ENCODE measurements at places on chromosomes 7 and 10. TPM values are rescaled to one million over a fixed set of nuclear protein-coding genes. Genes with fewer than 3 reads are reported as not detected.
A peak's percentile ranks its signal among the peaks of the same experiment; 100 is the strongest.

The CCDC172 gene
- total RNA-seq: not detected

The ZP3 gene
- total RNA-seq: 5.0 TPM

The ZNF398 gene
- 10.5 TPM for total RNA-seq

The GRM3 gene
- not detected for total RNA-seq

The SDK1 gene
- 0.08 TPM for total RNA-seq

The ABCA13 gene
- total RNA-seq: 4.1 TPM

The IDI2 gene
- 0.08 TPM for total RNA-seq

The SLC26A5 gene
- not detected for total RNA-seq

The JCAD gene
- total RNA-seq: 0.53 TPM

The UBE2D4 gene
- total RNA-seq: 25.7 TPM

The CACNB2 gene
- total RNA-seq: not detected

The SCIN gene
- total RNA-seq: 0.59 TPM

The GDF2 gene
- not detected for total RNA-seq

The CALML5 gene
- not detected for total RNA-seq

The SKIDA1 gene
- 0.32 TPM for total RNA-seq

- no peak for DNase-seq
These were observed 66.8 kb upstream of the EXOC4 start for GRCh38 chr7:133186060-133186459.

GRCh38 chr7:16130111-16131110 lies 290.9 kb downstream of the CRPPA start:
- no peak for DNase-seq

GRCh38 chr10:71475243-71475871 lies 78.6 kb downstream of the CDH23 start:
- DNase-seq: no peak

GRCh38 chr10:119296703-119297102 lies 89.3 kb downstream of the GRK5 start:
- DNase-seq: no peak

DNA sequence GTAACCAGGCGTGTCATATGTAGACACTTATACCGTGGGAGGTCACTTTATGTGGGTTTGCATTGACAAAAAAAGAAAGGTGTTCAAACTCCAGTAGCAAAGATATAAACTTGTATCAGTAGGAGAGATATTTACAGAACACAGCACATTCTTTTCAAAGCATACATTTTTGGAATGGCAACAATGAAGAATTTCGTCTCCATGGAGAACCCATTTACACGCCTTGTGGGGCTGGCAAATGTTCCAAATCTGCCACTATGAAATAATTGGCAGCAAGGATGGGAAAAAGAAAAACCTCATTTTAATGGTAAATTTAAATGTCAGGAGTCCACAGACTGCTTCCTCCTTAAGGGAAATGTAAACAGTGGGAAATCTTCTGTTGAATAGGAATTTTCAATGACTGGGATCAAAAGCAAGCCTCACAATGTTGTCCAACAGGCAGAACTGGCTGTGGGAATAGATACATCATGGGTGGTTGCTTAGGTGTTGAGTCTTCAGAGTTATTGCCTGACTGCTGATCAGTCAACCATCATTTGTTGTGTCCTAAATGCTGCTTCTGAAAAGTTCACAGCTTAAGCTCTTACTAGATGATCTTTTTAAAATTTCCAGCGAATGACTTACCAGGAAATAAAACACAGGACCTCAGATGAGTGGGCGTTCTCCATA lies 256.6 kb upstream of the SEMA3C start:
- no peak for DNase-seq

DNA sequence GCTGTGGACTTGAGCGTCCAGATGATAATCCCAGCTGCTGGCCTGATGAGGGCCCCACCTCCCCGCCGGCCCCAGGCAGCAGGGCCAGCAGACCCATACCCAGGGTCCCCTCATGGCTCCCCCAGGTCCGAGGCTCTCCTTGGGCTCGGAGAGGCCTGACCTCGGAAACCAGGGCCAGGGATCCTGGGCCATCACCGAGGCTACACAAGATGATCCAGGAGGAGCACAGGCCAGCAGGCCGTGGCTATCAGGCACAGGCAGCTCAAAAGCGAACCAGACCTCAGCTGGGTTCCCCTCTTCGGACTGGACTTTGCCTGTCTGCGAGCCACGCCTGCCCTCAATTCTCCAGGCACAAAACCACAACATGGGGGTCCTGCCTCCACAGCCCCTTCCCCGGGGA lies 17.4 kb downstream of the PDGFA start:
- DNase-seq: no peak

- DNase-seq: no peak
These were observed 26.8 kb downstream of the DNAJC1 start for GRCh38 chr10:21976739-21977138.

DNA sequence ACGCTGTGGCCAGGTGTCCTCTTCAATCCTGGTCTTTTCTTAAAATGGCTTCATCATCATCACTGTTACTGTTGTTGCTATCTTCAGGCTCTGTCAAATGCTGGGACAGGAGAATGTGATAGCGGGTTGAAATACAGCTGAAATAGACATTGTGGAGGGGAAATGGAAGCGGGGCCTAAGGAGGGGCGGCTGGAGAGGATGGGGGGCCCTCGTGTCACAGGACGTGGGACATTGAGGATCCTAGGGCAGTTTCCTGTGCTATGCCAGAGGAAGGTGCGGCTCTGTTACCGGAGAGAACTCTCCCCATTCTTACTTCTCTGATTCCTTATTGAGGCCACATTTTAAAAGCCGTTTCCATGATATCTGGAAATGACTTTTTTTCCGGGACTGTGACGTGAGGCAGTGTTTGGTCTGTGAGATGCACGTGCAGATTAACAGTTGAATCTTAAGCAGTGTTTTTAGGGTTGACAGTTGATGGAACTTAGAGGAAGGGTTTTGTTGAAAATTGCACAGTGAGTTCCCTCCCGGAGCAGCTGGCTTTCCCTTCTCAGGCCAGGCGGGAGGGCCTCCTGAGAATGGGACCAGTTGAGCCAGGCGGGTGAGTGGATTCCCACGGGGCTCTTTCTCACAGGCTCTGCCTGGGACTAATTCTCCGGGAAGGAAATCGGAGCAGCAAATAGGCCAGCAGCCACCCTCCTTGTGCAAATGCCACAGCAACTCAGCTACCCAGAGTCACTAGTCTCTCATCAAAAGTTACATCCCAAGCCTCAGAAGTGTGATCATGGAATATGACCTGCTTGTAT lies 125.2 kb downstream of the TACC2 start:
- DNase-seq: no peak

DNA sequence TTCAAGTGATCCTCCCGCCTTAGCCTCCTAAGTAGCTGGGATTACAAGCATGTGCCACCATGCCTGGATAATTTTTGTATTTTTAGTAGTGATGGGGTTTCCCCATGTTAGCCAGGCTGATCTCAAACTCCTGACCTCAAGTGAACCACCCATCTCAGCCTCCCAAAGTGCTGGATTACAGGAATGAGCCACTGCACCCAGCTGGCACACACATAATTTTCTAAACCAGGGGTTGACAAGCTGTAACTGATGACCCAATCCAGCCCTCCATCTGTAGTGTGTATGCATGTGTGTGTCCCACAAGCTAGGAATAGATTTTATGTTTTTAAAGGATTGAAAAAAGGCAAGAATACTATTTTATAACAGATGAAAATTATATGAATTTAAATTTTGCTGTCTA lies 125.9 kb upstream of the INSYN2A start:
- no peak for DNase-seq

DNA sequence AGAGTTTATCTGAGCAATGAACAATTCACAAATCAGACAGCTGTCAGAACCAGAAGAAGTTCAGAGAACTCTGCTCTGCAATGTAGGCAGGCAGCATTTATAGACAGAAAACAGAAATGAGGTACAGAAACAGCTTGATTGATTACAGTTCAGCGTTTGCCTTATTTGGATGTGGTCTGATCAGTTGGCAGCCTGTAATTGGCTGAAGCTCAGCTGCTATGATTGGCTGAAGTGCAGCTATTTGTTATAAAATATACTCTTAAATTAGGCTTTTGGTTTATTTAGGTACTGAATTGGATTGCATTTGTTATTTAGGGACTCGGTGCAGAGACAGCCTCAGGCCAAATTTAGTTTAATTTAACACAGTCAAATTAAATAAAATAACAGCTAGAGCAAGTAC lies 85.8 kb upstream of the JAZF1 start:
- no peak for DNase-seq

DNA sequence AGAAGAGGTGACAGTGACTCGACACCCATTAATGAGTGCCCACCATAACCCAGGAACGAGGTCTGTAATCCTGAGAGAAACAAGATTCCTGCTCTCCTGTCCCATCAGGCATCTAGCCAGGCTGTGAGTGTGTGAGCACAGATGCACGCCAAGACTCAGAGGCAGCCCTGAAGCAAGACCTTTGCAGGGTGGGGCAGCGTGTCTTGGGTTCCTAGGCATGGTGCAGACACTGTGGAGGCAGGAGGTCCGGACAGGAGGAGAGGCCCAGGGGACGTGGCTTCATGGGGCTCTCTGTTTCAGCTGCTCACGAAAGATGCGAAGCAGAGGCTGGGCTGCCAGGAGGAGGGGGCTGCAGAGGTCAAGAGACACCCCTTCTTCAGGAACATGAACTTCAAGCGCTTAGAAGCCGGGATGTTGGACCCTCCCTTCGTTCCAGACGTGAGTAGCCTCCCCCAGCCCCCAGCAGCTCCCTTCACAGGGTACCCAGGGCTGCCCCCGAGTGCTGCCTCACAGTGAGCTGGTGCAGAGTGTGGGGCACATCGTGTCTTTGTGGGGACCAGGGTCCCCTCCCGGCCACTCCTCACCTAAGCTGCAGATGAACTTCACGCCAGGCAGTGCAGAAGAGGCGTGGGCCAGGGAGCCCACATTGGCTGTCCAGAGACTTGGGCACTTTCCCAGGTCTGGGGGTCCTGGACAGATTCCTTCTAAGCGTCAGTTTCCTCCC lies 94.5 kb downstream of the RGS10 start:
- no peak for DNase-seq

DNA sequence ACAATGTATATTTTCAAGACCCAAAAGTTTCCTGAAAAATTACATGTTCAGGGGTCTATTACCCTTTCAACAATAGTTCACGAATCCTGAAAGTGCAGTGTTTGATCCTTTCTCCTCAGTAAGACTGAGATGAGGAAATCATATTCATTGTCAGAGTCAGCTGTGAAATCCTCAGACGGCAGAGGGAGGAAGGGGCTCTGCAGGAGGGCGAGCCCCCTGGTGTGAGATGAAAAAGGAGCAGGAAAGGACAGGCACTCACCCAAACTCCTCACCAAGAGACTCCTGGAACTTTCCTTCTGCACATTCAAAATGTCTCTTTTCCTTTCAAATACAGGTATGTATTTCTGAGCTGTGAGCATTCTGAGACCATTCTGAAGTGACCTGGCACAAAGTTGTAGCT lies 150.3 kb upstream of the HABP2 start:
- DNase-seq: no peak

GRCh38 chr7:66055321-66055956 lies 20.2 kb upstream of the ASL start:
- no peak for DNase-seq

GRCh38 chr10:110717781-110718589 lies 73.8 kb downstream of the RBM20 start:
- no peak for DNase-seq

- DNase-seq: no peak
These were observed 17.4 kb upstream of the KNDC1 start for GRCh38 chr10:133142523-133143199.

- DNase-seq: no peak
These were observed 5.0 kb upstream of the ATP6V0E2 start for GRCh38 chr7:149868623-149869290.

- peak; percentile 65 for DNase-seq
These were observed 781 bp upstream of the GRM8 start for GRCh38 chr7:127253281-127254162.

DNA sequence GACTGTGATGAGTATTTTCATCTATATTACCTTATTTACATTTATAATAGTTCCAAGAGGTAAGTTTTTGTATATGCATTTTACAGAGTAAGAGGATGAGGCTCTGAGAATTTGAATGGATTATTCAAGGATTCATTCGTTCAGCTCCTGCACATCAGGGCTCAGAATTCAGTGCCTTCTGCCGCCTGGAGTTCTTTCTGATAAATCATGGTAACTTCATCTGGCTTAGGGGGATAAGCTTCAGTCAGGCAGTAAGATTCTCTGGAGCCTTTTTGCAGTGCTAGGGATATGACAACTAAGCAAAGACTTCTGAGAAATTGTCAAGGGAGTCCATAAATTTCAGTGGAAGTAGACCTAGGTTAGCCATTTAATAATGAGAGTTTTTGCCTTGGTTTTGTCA lies 668.6 kb downstream of the NRG3 start:
- no peak for DNase-seq

GRCh38 chr7:73717025-73717807 lies 2.3 kb downstream of the STX1A start:
- no peak for DNase-seq

GRCh38 chr7:696812-697551 lies 29.5 kb upstream of the DNAAF5 start:
- no peak for DNase-seq

- DNase-seq: no peak
These were observed 23.7 kb upstream of the KLF6 start for GRCh38 chr10:3808689-3809199.

GRCh38 chr7:104903846-104904245 lies 110.2 kb upstream of the KMT2E start:
- peak; percentile 77 for DNase-seq

DNA sequence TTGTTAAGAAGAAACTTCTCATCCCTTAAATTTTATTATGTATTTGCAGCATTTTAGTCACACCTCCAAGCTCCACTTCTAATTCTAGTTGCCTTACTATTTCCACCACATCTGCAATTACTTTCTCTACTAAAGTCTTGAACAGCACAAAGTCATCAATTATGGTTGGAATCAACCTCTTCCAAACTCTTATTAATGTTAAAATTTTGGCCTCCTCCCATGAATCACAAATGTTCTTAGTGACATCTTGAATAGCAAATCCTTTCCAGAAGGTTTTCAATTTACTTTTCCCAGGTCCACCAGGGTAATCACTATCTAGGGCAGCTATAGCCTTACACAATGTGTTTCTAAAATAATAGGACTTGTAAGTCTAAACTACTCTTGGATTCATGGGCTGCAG lies 126.3 kb upstream of the POM121L12 start:
- no peak for DNase-seq

- peak; percentile 38 for DNase-seq
These were observed 260.4 kb downstream of the SEMA3A start for GRCh38 chr7:83934118-83934734.

DNA sequence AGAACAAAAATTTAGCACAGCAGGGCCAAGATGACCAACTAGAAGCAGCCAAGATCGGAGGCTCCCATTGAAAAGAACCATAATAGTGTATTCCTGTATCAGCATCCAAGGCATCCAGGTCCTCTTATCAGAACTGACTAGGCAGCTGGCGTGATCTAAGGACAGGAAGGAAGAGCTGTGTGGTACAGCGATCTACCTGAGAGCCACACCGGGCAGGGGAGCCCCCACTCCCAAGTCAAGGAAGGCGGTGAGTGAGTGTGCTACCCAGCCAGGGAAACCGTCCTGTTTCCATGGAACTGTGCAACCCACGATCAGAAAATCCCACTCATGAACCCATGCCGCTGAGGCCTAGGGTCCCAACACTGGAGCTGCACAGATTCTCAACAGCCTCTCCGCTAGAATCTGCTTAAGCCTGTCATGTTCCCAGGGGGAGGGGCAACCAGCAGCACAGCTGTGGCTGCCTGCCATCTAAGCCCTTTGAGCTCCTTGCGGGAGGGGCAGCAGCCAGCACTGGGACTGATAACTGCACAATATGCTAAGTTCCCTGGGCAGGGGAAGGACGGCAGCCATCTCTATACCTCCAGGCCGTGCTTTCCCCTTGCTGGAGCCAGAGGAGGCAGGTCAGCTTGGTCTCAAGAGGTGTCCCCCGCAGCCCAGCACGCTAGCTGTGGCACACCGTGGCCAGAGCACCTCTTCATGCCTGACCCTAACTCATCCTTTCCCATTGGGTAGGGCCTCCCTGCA lies 213.0 kb upstream of the SMIM30 start:
- DNase-seq: no peak

GRCh38 chr7:17942231-17942630 lies 1.9 kb upstream of the SNX13 start:
- DNase-seq: no peak

All from SK-MEL-5 (cell line).